ENCODE measurements at places on chromosomes 2 and 18.

DNA sequence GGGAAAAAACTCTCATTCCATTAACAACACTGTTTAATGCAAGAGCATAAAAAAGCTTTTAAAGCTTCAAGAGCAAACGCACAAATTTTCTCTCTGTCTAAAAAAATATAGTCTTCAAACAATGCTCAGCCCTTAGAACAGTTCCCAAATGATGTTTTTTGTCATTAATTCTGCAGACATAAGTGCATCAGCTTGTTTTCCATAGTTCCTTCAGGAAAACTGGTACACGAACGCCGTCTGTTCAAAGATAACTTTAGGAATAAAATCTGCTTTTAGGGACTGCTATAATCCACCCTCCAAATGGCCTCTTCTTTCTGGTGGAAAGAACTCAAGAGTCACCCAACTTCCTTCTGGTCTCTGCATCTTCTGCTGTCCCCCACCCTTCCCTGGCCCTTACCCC is 98.2 kb upstream of the SLC66A3 start:
- DNase-seq, result no peak

GRCh38 chr2:205613970-205614559 is 68.2 kb upstream of the NRP2 start:
- DNase-seq, result no peak

GRCh38 chr2:161068670-161069069 is 91.6 kb upstream of the TANK start:
- DNase-seq, result no peak

DNA sequence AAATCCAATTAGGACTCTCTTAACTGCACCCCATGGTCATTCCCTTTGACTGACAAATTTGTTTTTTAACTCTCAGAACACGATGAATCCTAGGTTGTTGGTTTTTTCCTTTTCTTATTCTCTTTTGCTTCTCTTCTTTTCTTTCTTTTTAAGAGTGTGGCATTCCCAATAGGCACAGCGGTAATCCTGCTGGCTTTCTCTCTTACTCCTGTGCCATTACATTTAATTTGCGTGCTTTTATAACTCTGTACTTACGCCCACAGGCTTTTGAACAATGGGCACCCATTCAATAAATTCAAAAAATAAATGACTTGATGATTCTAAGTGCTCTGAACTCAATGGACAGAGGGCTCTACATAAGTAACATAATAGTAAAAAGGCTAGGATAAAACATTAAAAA is 189.0 kb upstream of the SMAD7 start:
- DNase-seq, result no peak

Data from mesothelial cell of epicardium (in vitro differentiated cells).